ENCODE measurements at places on chromosomes 7 and 10.

GRCh38 chr10:48778193-48778857 is 93.7 kb downstream of the WDFY4 start:
- no peak for DNase-seq

- DNase-seq: no peak
These were observed 1.7 kb downstream of the SORCS3 start for GRCh38 chr10:104642658-104643302.

DNA sequence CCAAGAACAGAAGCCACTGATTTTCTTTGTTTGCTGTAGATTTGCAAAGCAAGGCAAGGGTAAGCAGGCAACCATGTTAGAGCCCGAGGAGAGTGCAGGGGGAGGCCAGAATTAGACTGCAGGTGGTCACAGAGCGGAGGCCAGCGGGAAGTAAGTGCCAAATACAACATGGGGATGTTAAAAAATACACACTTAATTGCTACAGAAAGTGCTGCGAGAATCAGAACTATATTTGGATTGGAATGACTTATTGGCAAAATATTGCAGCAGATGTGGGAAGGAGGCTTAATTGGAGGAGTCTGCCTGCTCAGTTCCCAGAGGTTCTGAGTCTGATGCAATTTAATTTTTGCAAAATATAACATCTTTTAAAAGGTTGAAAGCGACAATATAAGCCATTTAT is 49.7 kb upstream of the ADCY1 start:
- no peak for DNase-seq

DNA sequence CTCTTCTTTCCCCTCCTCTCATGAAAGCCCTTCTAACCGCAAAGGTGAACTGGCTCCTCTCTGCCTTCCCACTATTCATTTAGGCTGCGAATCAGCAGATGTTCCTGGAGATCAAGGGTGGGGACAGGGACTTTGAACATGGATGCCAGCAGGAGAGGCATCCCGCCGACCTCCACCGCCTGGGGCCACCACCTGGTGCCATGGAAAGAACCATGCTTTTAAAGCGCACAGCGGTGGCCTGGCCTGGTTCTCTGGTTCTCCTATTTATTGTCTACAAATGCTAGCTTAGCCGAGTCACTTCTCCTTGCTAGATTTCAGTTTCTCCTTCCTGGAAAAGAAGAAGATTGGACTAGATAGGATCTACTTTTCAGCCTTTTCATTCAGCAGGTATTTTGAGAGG is 43.2 kb upstream of the KCNMA1 start:
- DNase-seq: no peak

DNA sequence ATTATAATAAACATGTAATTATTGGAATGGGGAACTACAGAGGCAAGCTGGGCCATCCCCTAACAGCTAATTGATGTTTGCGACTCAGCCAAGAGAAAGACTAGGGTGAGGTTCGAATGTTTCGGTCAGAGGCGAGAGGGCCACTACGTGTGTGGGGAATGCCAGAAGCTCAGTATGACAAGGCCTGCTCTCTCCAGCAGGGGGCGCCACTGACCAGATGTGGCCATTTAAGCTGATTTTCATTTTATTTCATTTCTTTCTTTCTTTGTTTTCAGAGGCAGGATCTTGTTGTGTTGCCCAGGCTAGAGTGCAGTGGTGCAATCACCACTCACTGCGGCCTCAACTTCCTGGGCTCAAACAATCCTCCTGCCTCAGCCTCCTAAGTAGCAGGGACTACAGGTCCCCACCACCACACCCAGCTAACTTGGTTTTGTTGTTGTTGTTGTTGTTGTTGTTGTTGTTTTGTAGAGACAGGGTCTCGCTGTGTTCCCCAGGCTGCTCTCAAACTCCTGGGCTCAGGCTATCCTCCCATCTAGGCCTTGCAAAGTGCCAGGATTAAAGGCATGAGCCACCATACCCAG is 38.1 kb downstream of the TMEM130 start:
- DNase-seq: peak; percentile 16

- no peak for DNase-seq
These were observed 299.4 kb downstream of the SNX13 start for GRCh38 chr7:17640730-17641377.
